IPS DF 6.9 (cell line): ENCODE measurements at places on chromosomes 1 and 21.
A peak's percentile ranks its signal among the peaks of the same experiment; 100 is the strongest.

DNA sequence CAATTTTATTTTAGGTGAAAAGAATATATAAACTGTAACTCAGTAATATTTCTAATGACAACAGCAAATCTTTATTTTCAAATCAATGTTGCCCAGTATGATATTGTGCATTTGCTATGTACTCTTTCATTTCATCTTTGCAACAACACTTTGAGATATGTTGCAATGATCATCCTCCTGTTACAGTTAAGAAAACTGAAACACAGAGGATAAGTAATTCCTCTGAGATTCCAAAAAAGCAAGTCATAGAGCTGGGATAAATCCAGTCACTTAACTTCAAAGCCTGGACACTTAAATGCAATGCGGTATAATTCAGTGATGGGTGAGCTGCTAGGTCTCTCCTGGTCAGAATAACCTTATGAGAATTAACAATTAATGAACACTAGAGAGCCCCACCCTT, 48.6 kb upstream of the EXO1 start:
- H3K4me1 ChIP-seq: no peaks in the 10 kb centered on the region
- no peak overlapping the region for H3K4me3 ChIP-seq
- H3K27me3 ChIP-seq: no peaks in the 10 kb centered on the region
- no peaks in the 10 kb centered on the region for H3K36me3 ChIP-seq
- H3K27ac ChIP-seq: no peak overlapping the region
- no peak for DNase-seq

DNA sequence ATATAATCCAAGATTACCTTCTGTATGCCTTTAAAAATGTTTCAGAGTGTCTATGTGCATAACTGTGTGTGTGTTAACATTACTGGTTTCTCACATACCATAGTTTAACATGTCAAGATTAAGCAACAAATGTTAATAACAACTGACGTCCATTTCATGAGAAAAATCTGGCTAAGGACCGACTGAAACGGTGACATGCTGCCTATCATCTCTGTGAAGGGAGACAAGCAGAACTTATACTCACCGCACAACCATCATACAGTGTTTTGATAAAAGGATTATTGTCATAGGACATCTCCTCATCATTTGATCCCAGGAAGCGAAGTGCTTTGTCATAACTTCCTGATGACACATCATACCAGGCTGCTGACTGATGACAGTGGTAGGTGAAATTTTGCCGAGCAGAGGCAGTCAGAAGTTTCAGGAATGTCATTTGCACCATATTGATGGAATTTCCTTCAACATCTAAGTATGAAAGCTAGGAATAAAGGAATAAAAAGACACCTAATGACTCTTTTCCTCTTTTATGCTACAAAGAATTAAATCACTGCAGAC, 228.8 kb downstream of the COL11A1 start:
- no peak overlapping the region for H3K27ac ChIP-seq
- no peaks in the 10 kb centered on the region; the same call in 1 of the 2 replicates for H3K4me1 ChIP-seq
- no peaks in the 10 kb centered on the region for H3K36me3 ChIP-seq
- no peaks in the 10 kb centered on the region for H3K27me3 ChIP-seq
- no peak overlapping the region for H3K4me3 ChIP-seq
- no peak for DNase-seq

- DNase-seq: no peak
- peaks cover 6% of the 10 kb centered on the region for H3K4me1 ChIP-seq
- no peak overlapping the region for H3K4me3 ChIP-seq
- H3K36me3 ChIP-seq: no peaks in the 10 kb centered on the region
- H3K27me3 ChIP-seq: no peaks in the 10 kb centered on the region
- H3K27ac ChIP-seq: no peak overlapping the region
Observed at GRCh38 chr1:234616644-234617043, 6.7 kb upstream of the IRF2BP2 start.

DNA sequence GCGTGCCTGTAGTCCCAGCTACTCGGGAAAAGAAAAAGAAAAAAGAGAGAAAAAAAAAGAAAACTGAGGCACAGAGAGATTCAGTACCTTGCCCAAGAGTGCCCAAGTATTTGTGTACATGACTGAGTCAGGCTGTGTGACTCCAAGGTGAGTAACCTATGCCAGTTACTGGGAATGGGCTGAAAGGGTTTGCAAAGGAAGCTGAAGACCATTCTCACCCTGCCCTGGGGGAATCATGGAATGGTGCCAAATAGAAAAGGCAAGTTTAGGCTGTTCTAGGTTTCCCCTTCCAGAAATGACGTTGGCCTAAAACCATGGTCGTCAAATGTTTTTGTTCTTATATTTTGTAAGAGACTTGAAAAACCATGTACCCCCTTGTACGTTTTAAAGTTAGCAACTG, 37.9 kb upstream of the LRIG2 start:
- no peaks in the 10 kb centered on the region for H3K27me3 ChIP-seq
- H3K36me3 ChIP-seq: no peaks in the 10 kb centered on the region
- no peak overlapping the region for H3K27ac ChIP-seq

DNA sequence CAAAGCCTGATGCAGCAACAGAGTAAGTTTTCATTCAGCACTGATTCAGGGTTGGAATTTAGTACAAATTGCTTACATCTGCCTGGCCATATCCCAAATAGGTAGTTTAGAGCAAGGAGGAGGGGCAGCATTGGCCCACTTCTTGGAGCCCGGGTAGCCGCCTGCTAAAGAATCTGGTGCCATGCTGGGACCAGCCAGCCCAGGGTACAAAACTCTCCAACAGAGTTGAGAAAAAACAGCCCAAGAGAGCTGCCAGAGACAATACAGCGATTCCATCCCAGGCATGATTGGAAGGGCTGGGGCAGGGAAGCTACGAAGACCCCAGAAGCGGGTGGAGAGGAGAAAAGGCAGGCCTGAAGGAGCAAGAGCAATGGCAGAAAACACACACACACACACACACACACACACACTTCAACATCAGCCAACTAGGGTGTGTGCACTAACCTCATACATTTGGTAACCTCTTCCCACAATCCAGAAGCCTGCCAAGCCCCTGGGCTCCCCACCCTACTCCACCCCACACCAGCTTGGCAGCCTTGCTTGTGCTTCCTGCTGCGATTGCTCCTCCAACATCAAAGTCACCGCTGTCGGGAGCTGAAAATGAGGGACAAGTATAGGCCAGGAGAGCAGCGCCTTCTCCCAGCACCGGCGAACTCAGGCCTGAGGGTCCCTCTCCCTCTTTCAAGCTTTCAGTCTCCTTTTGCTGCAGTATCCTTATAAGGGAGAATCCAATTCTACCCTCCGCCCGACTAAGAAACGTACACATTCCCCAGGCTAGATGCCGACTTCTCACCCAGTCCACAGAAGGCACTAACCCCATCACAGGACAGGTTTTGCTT, 1.2 kb downstream of the PIK3C2B start:
- no peak overlapping the region for H3K27ac ChIP-seq
- no peaks in the 10 kb centered on the region; the same call in 1 of the 2 replicates for H3K4me1 ChIP-seq
- H3K36me3 ChIP-seq: no peaks in the 10 kb centered on the region
- DNase-seq: no peak
- peak overlapping the region; percentile 78; the same call in 1 of the 2 replicates for H3K4me3 ChIP-seq

DNA sequence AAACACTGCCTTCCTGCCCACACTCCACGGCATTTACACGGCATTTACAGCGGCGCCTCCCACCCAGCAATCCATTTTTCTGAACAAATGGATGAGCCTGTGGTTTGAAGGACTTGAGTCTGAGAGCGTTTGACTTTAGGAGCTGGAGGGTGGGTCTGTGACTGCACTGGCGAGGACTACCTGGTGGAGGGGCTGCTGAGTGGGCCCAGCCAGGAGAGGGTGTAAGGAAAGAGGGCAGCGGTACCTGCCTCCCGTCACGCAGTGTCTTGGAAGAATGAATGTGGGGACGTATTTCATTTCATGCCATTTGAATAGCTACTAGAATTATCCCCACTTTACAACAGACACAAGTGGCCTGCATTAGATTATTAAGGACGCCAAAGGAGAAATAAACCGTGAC, 62.9 kb downstream of the B3GALT5 start:
- H3K27me3 ChIP-seq: no peaks in the 10 kb centered on the region
- H3K4me3 ChIP-seq: no peak overlapping the region
- no peaks in the 10 kb centered on the region for H3K36me3 ChIP-seq
- H3K4me1 ChIP-seq: no peaks in the 10 kb centered on the region; the same call in 1 of the 2 replicates

DNA sequence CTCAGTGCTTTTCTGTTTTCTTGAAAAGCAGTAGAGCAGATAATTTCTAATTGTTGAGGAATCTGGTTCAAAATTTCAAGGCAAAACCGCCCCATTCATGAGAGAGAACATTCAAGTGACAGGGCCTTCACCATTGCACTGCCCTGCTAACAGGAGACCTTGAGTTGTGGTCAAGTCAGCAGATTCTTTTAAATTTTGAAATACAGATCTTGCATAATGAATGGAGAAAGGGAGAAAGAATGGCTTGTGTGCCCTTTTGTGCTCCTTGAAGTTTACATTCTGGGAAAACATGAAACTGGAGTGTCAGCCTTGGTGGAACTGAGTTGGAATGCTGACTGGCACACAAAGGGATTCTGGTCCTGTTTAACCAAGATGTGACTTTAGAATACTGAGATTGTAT, 164.5 kb upstream of the UBE2U start:
- no peak overlapping the region for H3K4me3 ChIP-seq
- H3K4me1 ChIP-seq: peaks cover 10% of the 10 kb centered on the region
- H3K36me3 ChIP-seq: no peaks in the 10 kb centered on the region
- no peak for DNase-seq
- no peak overlapping the region for H3K27ac ChIP-seq
- H3K27me3 ChIP-seq: no peaks in the 10 kb centered on the region

GRCh38 chr1:20634065-20634593, 871 bp downstream of the PINK1 start:
- H3K36me3 ChIP-seq: peaks cover 3% of the 10 kb centered on the region; the same call in 1 of the 2 replicates
- peak overlapping the region; percentile 53; the same call in 1 of the 2 replicates for H3K4me3 ChIP-seq
- H3K27ac ChIP-seq: no peak overlapping the region
- no peaks in the 10 kb centered on the region; the same call in 1 of the 2 replicates for H3K27me3 ChIP-seq

DNA sequence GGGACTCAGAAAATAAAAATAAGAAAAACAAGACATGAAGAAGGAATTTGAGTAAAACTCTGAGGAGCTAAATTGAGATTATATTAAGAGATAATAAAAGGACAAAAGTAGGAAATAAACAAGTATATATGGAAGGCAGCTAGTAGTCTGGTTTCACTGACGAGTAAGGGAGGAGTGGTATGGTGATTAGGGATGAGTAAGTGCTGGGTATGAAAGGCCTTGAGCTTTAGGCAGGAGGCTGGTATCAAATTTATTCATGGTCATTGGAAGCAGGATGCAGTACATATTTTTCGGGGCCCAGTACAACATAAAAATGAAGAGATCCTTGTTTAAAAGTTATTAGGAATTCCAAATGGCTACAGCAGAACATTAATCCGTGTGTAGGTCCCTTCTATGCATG, 789.7 kb upstream of the PRMT6 start:
- no peaks in the 10 kb centered on the region for H3K36me3 ChIP-seq
- H3K4me3 ChIP-seq: no peak overlapping the region
- no peak for DNase-seq
- H3K27ac ChIP-seq: no peak overlapping the region
- no peaks in the 10 kb centered on the region for H3K27me3 ChIP-seq
- H3K4me1 ChIP-seq: no peaks in the 10 kb centered on the region

GRCh38 chr1:234827181-234827580, 217.2 kb upstream of the IRF2BP2 start:
- H3K4me1 ChIP-seq: no peaks in the 10 kb centered on the region
- H3K36me3 ChIP-seq: no peaks in the 10 kb centered on the region
- no peak overlapping the region for H3K4me3 ChIP-seq

DNA sequence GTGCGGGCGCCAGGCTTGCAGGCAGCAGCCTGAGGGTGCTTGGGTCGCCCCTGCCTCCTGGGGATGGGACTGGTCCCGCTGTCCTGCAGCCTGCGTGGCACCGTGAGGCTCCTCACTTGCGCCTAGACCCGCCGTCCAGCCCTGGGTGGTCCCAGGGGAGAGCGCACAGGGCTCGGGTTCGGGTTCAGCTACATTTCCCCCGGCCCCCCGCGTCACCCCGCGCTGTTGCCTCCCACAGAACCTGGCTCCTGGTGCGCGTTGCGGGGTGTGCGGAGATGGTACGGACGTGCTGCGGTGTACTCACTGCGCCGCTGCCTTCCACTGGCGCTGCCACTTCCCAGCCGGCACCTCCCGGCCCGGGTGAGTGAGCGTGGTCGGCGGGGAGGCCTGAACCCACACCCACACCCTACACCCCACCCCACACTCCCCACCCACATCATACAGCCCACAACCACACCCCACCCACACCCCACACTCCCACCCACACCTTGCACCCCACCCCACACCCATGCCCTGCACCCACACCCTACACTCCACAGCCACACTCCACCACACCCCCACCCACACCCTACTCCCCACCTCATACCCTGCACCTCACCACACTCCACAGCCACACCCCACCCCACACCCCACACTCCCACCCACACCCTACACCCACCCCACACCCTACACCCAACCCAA, 6.2 kb upstream of the PFKL start:
- no peak overlapping the region for H3K27ac ChIP-seq
- no peaks in the 10 kb centered on the region for H3K27me3 ChIP-seq
- no peak overlapping the region for H3K4me3 ChIP-seq
- no peaks in the 10 kb centered on the region for H3K36me3 ChIP-seq
- no peak for DNase-seq
- H3K4me1 ChIP-seq: no peaks in the 10 kb centered on the region

DNA sequence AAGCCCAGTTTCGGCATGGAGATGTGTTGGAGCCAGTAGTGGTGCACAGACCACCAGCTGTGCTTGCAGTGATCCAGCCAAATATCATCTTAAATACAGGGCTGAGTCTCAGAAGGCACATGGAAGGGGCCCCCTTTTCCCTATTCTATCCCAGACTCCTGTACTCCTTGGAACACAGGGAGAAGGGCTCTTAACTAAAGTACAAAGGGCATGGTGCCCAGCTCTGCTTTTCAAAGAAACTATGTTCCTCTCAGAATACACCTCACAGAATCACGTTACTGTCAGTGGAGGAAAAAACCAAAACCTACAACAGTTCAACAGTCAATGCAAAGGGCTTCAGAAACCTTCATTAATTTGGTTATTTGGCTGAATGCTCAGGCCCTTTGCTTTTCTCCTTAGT, 180.6 kb upstream of the C1orf105 start:
- no peak overlapping the region for H3K27ac ChIP-seq
- no peaks in the 10 kb centered on the region for H3K36me3 ChIP-seq
- no peaks in the 10 kb centered on the region for H3K4me1 ChIP-seq
- no peak for DNase-seq
- no peak overlapping the region for H3K4me3 ChIP-seq

DNA sequence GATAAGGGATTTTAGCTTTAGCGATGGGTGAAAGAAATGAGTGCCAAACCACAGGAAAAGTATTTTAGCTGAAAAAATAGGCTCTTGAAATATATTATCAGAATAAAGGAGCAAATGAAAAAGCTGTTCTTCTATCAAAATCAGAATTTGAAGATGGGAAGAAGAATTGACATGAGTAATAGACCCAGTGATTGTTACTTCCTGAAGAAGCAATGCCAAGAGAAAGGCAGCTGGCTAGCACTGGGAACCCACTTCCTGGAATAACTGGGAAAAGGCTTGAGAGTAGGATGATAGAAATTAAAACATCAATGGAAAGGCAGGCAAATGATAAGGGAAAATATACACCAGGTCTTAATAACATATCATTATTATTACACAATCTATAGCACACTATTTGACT, 29.9 kb upstream of the LYPLAL1 start:
- peaks cover 2% of the 10 kb centered on the region; the same call in 1 of the 2 replicates for H3K4me1 ChIP-seq
- H3K4me3 ChIP-seq: no peak overlapping the region
- no peak overlapping the region for H3K27ac ChIP-seq
- H3K36me3 ChIP-seq: no peaks in the 10 kb centered on the region
- no peak for DNase-seq

- no peaks in the 10 kb centered on the region for H3K27me3 ChIP-seq
- H3K27ac ChIP-seq: no peak overlapping the region
- H3K36me3 ChIP-seq: no peaks in the 10 kb centered on the region
Observed at GRCh38 chr1:22738522-22738921, 27.9 kb downstream of the EPHB2 start.

- no peak overlapping the region for H3K27ac ChIP-seq
- H3K4me1 ChIP-seq: no peaks in the 10 kb centered on the region
- H3K36me3 ChIP-seq: no peaks in the 10 kb centered on the region; the same call in 1 of the 2 replicates
Observed at GRCh38 chr1:151165281-151165737, 393 bp downstream of the LYSMD1 start.
